ENCODE measurements at places on chromosomes 13 and 19.

GRCh38 chr13:30730526-30730925, 4.8 kb upstream of the ALOX5AP start:
- DNase-seq = peak; percentile 71

- peak; percentile 93 for DNase-seq
Measured at GRCh38 chr19:10896851-10897526, 25.6 kb downstream of the CARM1 start.

DNA sequence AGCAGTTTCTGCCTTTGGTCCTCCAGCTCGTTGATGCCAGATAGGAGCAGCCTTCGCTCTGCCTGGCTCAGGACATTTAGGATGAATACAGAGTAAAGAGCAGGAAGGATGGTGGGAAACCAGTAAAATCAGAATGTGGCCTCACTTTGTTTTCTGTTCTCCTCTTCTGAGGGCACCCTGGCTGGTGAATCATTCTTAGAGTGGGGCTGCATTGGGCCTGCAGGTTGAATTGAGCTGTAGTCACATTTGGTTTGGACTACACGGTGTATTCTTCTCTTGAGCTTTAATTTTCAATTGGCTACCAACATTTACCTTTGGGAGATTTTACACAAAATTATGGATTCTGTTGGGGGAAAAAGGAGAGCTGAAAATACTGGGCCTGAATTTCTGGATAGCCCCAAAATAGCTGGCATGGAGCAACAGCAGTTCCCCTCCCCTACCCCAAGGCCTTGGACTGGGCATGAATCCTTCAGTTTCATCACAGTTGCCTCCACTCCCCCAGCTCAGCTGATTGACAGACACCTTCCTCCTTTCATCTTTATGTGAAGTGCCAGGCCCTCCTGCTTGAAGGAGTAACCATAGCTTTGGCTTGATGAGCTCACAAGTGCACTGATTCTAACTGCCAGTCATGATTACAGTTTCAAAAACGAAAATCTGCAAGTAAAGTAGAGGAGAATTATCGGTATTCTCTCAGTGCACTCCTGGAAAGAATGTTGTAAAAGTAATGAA, 24.3 kb downstream of the ERCC5 start:
- DNase-seq = no peak

GRCh38 chr13:113734099-113734825, 24.8 kb upstream of the TMEM255B start:
- no peak for DNase-seq

- DNase-seq = no peak
Measured at GRCh38 chr19:19747357-19748220, 14.7 kb upstream of the ZNF14 start.

GRCh38 chr19:40693150-40693788, 2.8 kb upstream of the NUMBL start:
- DNase-seq = no peak

DNA sequence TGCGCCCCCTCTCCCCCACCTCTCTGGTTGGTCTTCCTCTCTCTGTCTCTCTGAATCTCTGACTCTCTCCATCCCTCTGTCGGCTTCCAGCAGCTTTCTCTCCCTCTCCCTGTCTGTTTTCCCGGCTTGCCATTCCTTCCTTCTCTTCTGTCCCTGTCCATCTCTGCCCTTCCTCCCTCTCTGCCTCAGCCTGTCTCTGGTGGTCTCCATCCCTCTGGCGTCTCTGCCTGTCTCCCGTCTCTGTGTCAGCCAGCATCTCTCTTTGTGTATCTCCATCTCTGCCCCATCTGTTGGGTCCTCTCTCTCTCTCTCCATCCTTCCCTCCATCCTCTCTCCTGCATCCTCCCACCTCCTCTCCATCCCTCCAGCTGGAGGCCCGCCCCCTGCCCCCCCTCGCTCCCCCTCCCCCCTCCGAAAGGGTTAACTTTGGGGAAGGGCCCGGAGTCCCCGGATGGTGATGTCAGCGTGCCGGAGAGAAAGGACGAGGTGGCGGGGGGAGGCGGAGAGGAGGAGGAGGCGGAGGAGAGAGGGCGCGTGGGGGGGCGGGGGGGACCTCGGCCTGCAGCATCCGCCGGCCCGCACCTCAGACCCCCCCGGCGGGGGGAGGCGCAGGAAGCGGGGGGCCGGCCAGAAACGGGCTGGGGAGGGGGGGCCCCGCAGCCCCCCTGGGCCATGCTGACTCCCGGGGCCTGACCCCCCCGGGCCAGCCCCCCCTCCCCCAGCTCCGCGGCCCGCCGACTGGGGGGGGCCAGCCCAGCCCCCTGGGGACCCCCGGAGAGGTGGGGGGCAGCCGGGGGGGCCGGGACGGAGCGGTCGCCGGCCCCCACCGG, at the start of gene BRSK1:
Gene BRSK1 (plus strand): TSS at position 450 of the 830 bp plus-strand sequence. CDS start 446 bp downstream, outside the sequence.
- peak; percentile 92 for DNase-seq

DNA sequence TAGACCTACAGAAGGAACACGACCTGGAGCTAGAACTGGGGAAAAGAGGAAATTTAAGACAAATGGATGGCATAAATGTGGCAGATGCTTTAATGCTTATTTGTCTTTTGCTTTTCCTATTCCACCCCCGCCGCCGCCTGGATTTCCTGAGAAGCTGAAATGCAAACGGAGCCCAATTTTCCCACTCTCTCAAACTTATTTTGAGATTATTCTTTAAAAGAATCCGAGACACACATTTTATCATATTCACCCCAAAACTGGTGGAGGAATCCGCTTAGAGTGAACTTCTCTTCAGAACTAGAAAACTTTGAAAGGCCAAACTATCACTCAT, 5.8 kb downstream of the POU4F1 start:
- no peak for DNase-seq

GRCh38 chr19:17949956-17950309, 17.0 kb upstream of the KCNN1 start:
- peak; percentile 88 for DNase-seq

GRCh38 chr13:39554371-39554770, 48.6 kb downstream of the LHFPL6 start:
- no peak for DNase-seq

DNA sequence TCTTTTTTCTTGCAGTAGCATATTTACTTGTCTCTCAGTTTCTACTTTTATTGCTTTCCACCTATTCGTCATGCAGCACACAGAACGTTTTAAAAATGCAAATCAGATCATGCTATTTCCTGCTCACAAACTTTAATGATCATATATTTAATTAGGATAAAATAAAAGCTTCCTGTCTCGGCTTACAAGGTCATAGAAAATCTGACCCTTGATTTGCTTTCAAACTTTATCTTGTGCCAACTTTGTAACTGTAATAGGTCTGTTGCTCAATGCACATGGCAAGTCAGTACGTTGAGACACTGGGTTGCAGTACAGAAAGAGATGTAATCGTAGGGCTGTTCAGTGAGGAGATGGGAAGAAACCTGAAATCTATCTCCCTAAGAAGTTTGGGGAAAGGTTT, 95.6 kb upstream of the CSNK1A1L start:
- no peak for DNase-seq

- DNase-seq = peak; percentile 47
Measured at GRCh38 chr19:41321600-41322270, 11.8 kb downstream of the CCDC97 start.

DNA sequence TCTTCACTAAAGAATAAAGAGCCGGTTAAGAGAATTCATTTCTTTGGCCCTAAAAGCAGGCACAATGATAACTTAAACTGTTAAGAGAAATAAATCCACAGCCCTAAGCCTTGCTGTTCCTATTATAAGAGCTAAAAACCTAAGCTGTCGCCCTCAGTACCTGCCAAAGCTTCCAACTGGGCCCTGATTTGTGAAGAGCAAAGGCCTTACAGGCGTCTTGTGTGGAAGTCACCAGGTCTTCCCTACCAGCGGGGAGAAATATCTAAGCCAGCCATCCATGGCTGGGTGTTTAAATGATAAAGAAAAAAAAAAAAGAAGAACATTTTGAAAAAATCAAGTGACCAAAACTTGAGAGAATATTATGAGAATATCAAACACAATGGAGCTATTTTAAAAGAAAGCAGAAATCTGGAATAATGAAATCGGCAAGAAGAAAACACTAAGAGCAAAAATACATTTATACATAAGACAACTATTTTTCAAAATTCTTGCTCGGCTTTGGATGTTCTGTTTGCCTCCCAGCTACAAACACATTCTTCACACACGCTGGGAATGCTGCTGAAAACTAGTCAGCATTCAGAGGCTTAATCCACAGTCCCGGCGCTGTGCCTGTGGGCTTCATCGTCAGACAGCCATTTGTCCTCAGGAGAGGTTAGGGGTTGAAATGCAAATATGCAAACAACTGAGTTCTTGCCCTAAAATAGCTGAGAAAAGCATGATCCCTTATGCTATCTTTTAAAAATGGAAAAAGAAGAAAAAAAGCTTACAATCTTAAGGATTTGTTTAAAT, 89.8 kb upstream of the LSM14A start:
- DNase-seq = no peak

- DNase-seq = peak; percentile 17
Measured at GRCh38 chr19:40466219-40466984, 399 bp upstream of the SPTBN4 start.

GRCh38 chr13:94140027-94140426, 339.5 kb downstream of the DCT start:
- peak; percentile 30 for DNase-seq

DNA sequence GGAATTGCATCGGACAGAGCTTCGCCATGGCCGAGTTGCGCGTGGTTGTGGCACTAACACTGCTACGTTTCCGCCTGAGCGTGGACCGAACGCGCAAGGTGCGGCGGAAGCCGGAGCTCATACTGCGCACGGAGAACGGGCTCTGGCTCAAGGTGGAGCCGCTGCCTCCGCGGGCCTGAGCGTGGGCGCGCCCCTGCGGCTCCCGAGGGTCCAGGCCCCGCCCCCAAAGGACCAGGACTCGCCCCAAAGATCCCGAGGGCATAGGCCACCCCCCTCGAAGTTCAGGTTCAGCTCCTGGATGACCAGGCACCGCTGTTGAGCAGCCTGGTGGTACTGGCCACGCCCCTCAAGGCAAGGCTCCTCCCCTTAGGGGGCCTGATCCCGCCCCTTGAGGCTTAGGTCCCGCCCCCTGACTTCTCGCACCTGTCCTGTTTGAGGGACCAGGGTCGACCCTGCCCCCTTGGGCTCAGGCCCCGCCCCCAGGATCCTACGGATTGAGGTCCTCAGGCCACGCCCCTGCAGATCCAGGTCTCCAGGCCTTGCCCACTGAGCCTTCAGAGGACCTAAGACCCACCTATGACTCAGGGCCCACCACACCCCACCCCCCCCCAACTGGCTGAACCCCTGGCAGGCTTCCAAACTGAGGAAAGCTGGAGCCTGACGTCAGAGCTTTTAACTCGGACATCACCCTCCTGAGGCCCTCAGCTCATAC, 43.1 kb downstream of the CYP4F22 start:
- peak; percentile 41 for DNase-seq

DNA sequence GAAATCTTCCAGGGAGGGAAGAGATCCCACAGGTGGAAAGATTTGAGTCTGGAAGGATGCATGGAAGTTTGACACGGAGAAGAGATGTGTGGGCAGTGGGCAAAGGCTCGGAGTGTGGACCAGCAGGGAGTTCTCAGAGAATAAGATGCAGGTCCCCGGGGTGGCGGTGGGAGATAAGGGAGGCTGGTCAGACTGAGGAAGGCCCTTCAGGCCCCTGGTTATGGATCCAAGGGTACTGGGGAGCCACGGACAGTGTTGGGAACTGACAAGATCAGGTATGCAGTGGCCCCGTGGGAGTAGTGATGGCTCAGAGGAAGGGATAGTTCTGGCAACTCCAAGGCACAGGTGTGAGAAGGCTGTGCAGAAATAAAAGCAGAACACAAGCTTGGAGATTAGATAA, 2.5 kb downstream of the CAMSAP3 start:
- no peak for DNase-seq

- no peak for DNase-seq
Measured at GRCh38 chr19:24173882-24174281, 86.9 kb downstream of the ZNF254 start.

DNA sequence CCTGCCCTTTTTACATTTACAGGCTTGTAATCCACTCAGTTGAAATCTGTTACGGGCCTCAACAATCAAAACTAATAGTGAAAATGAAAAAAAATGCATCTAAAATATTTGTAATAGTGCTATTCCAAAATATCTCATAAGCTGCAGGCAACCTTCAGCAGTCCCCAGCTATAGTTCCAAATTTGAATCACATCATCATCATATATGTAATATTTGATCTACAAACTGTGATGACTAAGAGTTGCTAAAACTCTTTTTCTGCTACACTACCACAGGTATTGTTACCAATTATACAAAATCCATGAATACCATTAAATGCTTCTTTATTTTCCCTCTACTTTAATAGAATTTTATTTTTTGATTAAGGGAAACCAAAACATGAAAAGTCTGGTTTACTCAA, 121.4 kb upstream of the RFC3 start:
- no peak for DNase-seq

DNA sequence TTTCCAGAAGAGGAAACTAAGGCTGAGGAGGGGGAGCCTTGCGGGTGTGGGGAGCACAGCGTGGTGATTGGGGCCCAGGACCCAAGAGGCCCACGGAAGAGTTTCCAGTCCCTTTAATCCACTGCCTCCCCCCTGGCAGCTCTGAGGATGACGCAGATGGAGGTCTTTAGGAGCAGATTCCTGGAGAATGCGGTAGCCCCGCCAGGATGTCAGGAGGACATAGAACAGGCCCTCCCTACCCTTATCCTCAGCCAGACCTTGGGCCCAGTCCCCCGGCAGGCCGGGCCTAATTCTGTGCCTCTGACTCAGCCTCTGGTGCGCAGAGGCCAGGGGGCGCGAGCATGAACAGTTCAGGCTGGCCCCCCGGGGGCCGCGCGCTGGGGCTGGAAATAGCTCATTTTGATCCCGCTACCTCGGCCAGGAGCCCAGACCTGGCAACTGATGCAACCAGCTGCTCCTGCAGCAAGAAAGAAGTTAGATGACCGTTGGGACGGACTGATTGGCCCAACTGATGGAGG, 461 bp upstream of the HSPB6 start:
- peak; percentile 90 for DNase-seq

DNA sequence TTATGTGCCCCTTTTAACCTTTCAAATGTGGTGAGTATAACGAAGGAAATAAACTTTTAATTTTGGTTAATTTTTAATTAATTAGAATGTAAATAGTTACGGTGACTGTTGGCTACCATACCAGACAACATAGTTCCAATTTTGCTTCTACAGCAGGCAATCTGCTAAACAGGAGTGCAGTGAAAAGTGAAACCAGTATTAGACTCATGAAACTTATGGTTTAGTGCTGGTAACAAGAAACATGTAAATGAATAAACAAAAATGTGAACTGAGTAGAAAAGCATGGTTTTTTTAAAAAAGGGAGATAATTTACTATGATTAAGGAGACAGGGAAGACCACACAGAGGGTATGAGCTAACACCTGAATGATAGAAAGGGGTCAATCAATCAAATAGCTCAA, 478.4 kb downstream of the PCDH9 start:
- DNase-seq = no peak

All from NCI-H69 (cell line).